Activated CD4-positive, alpha-beta T cell treated with anti-CD3 and anti-CD28 coated beads for 1 hour (primary cell): ENCODE measurements at places on chromosomes 7 and 10.
A peak's percentile ranks its signal among the peaks of the same experiment; 100 is the strongest.

GRCh38 chr10:75470901-75471300, 39.5 kb downstream of the LRMDA start:
- DNase-seq: no peak

GRCh38 chr7:15515252-15515651, 46.6 kb downstream of the AGMO start:
- no peak for DNase-seq

DNA sequence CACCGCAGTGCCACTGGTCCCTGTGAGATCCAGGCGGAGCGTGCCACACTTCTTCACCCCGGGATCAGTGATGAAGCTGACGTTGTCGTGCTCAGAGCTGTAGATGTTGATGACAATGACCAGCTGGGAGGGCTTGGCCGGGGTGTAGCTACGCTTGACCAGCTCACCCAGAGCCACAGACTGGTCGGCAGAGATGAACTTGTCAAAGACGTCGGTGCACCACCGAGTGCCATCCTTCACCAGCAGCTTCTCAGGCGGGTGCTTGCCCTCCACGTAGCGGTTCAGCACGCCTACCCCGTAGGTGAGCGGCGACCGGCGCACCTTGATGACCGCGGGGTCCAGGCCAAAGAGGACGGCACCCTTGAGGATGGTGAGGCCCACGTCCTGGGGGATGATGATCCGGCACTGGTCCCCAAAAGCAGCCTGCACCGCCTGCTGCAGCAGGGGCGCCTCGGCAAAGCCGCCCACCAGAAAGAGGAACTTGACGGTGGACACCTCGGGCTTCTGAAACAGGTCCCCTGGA, 54.2 kb downstream of the PNLIPRP2 start:
- no peak for DNase-seq

- DNase-seq: no peak
Measured at GRCh38 chr7:46452561-46453135, 531.6 kb upstream of the IGFBP3 start.

- DNase-seq: peak; percentile 55
Measured at GRCh38 chr7:117119192-117119924, 166.1 kb downstream of the ST7 start.
